NCI-H446 treated with DMSO at 0.1 percent for 48 hours (cell line): ENCODE measurements at places on chromosomes 7 and 10.

- DNase-seq: no peak
Observed at GRCh38 chr10:56567580-56567979, 206.5 kb upstream of the ZWINT start.

DNA sequence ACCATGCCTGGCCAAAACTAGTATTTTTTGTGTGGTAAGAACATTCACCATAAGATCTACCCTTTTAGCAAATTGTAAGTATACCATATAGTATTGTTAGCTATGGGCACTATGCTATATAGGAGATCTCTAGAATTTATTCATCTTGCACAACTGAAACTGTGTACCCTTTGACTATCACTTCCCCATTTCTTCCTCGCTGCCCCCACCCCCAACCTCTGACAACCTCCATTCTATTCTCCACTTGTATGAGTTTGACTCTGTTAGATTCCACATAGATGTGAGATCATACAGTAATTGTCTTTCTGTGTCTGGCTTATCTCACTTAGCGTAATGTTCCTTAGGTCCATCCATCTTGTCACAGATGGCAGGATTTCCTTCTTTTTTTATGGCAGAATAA lies 3.6 kb downstream of the CASP7 start:
- DNase-seq: no peak

DNA sequence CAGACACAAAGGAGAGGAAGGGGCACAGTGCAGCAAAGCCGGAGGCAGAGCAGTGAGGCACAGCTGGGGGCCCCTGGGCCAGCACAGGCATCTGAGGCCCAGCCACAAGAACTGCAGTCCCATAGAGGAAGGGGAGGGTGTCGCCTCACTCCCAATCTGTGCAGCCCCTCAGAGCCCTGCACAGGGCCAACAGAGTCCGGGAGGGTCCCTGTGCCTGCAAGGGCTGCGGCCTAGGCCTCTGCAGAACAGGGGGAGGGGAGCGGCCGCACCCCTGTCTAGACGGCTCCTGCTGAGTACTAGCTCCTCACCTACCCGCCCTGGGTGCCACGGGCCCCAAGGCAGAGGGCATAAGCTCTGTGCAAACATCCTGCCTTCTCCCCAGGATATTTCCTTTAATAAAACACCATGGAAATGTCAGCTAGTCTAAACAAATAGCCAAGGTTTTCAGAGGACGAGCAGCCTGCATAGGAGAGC lies 32.4 kb upstream of the RET start:
- no peak for DNase-seq

GRCh38 chr7:106433377-106433776 lies 148.6 kb upstream of the NAMPT start:
- DNase-seq: no peak

GRCh38 chr7:28818996-28819395 lies 139.1 kb downstream of the TRIL start:
- no peak for DNase-seq

DNA sequence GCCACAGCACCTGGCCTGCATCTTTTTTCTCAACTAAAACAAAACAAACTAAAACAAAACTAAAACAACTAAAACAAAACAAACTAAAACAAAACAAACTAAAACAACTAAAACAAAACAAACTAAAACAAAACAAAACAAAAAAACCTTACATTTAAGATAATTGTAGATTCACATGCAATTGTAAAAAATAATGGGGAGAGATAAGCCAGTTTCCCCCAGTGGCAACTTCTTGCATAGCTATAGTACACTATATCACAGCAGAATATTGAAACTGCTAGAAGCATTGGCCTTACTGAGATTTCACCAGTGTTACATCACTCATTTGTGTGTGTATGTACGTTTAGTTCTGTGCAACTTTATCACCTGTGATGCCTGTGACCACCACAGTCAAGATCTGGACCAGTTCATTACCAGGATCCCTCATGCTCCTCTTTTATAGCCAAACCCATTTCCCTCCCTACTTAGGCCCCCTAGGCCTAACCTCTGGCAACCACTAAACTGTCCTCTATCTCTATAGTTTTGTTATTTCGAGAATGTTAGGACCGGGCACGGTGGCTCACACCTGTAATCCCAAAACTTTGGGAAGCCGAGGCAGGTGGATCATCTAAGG lies 9.3 kb downstream of the FXYD4 start:
- DNase-seq: no peak

DNA sequence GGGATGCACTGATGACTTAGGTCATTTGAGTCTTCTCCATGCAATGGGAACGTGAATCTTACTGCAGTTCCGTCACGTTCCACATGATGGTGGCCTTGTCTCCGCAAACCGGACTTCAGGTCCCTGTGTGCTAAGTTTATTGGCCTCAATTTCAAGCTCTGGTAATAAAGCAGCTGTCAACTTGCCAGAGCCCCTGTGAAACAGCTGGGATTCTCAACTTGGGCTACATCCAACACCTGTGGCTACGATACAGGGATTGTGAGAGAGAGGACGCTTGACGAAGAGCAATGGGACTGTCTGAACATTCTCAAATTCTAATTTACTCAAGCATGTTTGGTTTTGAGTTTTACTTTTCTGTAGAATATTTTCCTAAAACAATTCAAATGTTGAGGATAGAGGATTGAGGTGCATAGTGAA lies 174.2 kb downstream of the PTN start:
- peak; percentile 81 for DNase-seq

DNA sequence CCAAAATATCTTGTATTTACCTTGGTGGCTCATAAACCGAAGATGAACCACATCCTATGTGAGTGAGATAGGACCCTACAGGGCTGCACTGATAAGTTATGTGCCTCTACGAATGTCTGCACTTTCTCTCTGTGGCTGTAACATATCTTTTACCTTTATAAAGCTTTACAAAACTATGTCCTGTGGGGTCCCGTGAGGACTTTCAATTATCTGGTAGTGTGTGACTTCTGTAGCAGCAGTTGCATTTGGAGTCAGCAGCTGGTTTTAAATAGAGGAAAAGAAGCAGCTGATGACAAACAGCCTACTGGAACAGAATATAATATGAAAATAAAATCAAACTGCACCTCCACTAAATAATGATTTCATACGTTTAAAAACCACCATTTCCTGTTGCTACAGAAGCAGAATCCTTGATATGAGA lies 222.4 kb upstream of the GNAI1 start:
- DNase-seq: no peak

- DNase-seq: peak; percentile 98
Observed at GRCh38 chr10:4663162-4663992, 162.6 kb upstream of the AKR1E2 start.

GRCh38 chr10:82267014-82267413 lies 392.0 kb downstream of the NRG3 start:
- no peak for DNase-seq

DNA sequence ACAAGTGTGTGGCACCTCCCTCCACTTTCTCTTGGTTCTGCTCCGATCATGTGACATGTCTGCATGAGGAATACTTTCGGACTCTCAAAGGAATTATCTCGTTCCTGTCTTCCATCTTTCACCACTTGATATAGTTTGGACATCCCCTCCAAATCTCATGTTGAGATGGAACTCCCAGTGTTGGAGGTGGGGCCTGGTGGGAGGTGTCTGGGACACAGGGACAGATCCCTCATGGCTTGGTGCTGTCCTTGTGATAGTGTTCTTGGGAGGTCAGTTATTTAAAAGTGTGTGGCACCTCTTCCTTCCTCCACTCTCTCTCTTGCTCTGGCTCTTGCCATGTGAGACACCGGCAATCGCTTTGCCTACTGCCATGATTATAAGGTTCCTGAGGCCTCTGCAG lies 166.4 kb downstream of the GFRA1 start:
- no peak for DNase-seq

DNA sequence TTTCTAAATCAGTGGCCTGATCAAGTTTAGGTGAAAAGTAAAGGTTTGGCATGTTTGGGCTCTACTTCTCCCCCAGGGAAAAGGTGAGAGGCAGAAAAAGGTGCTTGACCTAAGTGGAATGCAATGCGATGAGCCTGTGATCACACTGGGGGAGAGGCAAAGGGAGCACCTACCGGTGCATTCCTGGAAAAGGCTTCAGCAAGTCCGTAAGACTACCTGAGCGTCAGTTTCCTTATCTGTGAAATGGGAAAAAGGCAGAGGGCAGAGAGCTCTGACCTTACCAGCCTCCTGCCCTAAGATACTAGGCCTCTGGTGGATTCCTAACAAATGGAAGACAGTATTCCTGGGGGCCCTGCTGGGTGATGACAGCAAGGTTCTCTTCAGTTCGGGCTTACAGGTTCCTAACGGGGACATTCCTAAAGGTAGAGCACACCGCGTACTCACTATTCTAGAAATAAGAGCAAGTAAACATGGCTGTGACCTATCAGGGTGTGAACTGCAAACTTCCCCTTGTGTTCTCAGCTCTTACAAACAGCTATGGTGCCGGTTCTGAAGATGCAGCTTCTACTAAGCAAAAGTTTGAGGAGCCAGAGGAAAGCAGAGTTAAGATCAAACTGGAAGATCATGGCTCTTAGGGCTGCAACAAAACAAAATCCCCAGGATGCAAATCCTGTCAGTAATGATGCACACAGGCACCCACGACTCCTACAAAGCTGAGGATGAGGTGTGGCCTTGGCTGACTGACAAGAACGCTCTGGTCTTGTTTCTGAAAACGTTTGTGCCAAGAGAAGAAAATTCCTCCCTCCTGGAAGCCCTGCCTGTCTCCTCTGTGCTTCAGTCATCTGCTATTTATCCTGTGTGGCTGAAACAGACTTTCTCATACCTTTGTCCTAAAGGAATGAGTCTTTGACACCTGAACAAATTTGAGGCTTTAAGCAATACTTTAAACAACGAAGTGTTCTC lies 13.3 kb upstream of the ACSL5 start:
- no peak for DNase-seq

DNA sequence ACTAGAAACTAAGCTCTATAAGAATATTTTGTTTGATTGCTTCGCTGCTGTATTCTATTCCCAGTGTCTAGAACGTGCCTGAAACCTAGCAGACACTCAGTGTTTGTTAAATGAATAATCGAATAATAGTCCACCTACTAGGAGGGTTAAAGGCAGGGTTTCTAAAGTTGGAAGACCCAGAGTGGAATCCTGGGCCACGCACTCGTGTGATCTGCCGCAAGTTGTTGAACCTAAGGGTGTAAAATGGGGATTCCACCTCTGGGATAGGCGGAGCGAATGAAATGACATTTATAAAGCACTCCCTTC lies 702 bp upstream of the AGFG2 start:
- no peak for DNase-seq

- no peak for DNase-seq
Observed at GRCh38 chr7:111082351-111082750, 8.6 kb upstream of the LRRN3 start.

- no peak for DNase-seq
Observed at GRCh38 chr10:127133672-127134500, 62.5 kb downstream of the INSYN2A start.
